ENCODE measurements at places on chromosomes 1 and 21.

DNA sequence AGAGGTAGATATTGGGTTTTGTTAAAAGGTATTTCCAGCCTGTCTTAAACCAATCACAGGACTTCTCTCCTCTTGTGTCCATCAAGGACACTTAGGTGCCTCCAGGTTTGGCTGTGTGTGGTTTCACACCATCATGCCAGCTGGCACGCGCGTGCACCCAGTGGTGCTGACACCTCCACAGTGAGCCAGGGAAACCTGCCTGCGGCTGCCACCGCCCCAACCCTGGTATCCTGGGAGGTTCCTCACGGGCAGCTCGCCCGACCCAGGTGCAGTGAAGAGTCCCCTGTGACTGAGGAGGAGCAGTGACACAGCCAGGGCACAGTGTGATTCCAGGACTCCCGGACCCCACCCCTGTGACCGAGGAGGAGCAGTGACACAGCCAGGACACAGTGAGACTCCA, 13.2 kb upstream of the COL6A2 start:
- DNase-seq = no peak

DNA sequence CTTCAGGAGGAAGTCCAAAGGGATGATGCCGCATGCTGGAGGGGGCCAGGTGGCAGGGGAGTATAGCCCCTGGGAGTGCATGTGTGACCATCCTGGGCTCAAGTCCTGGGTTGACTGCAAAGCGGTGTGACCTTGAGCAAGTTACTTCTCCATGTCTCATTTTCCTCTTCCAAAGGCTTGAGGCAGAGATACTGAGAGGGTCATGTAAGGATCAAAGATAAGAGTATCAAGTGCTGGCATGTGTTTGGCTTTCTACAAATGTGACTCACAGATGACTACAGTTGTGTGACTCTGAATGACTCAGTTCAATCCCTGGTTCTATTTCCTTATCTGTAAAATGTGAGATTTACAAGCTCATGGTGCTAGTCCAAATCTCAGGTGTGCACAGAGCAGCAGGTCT, 26.1 kb downstream of the PROK1 start:
- DNase-seq = no peak

DNA sequence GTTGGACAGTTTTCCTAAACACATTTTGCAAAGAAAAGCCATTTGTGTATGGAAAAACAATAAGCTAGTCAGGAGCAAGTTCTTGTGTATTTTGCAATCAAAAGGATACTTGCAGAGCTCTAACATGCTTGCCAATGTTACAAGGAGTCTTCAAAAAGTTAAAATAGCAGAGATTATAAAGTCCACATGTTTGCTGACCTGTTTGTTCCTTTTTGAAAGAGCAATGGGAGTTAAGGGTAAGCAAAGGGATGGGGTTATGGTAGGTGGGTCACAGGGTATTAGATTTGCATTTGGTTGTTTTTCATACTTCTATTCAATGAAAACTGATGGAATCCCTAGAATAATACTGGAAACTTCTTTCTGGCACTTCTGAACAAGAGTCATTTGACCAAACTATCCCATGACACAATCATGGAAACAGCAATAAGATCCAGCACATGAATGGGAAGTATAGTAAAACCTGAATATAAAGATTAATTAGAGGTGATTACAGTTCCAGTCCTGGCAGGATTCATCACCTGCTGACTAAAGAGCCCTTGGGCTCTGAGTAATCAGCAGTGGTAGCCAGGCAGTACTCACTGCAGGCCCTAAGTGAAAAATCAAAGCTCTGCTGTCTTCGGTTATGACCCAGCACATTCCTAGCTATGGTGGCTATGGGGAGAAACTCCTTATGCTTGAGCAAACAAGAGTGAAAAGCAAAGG, 27.1 kb upstream of the ZC3H11B start:
- DNase-seq = no peak

DNA sequence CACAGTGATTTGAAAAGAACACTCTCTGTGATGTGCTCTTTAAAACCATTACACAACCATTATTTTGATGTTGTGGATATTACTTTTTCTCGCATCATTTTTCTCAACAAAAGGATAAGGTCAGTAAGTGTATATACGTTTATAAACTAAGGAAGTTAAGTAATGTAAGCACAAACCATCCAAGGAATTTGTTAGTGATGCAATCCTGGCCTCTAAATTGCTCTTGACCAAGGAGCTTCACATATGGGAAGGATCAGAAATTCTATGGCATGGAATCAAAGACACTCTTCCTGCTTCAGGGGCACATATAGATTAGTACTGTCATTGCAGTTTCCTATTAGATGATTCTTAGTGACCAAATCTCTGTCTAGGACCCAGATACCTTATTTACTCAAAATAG, 3.6 kb upstream of the PPP2R5A start:
- no peak for DNase-seq

DNA sequence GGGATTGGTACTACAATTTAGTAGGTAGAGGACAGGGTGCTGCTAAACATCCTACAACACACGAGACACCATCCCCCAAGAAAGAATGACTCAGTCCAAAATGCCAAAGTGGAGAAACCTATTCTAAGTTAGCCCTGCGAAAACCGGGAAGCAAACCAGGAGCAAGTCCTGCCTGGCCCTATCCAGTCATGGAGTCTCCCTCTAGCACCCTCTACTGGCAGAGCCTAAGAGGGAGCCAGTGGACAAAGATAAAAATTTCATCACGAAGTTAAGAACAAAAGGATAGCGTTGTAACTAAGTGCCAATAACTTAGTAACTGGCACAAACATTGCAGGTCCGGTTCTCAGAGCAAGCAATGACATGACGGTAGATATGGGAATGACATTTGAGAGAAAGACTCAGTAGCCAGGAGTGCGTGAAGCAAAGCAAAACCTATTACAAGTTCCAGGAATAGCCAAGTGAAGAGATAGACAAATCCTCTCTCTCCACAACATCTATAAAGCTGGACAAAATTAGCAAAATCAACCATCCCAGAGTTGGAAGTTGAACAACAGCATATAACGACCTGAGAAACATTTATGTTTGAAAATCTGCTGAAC, 383.5 kb downstream of the OMA1 start:
- no peak for DNase-seq

- DNase-seq = no peak
These were observed 97.4 kb upstream of the ST6GALNAC5 start for GRCh38 chr1:76769911-76770310.

GRCh38 chr1:27566462-27567145, 37.3 kb downstream of the AHDC1 start:
- DNase-seq = no peak
